Stimulated activated CD4-positive, alpha-beta T cell treated with anti-CD3 and anti-CD28 coated beads, Interleukin-1b, Interleukin-23, amount 100 ng/mL, for 1 hour (primary cell): ENCODE measurements at places on chromosomes 3 and 15.
A peak's percentile ranks its signal among the peaks of the same experiment; 100 is the strongest.

GRCh38 chr15:33678602-33679001 is 289.7 kb upstream of the CHRM5 start:
- no peak for DNase-seq

DNA sequence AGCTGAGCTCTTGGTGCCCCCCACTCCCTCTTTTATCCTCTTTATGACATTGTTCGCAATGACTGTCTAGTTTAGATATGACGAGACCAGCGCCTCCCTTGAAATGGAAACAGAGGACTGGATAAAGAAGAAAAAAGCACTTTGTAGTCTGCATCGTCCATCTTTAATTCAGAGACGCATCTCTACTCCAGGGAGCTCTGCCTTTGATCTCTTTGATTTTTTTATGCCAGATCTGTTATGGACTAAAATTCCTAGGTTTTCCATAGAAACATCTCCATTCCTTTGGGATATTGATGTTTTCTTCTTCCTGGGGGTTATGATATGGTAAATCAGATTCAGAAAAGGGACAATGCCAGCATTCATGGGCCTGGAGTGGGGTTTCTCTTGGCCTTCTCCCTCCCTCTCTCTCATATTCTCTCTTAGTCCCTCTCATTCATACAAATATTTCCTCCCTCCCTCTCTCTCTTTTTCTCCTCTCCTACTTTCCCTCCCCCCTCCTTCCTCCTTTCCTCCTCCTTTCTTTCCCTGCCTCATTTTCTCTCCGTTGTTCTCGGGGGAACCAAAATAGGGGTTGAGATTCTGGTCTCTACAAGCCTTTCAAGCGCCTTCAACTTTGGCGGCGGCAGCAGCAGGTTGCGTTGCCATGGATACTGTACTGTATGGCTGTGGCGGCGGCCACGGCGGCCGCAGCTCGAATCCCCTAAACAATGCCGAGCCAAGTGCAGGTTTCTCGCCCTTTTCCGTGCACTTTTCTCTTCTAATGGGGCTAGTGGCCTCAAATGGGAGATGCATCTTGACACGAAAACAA is 45.5 kb downstream of the ZIC4 start:
- DNase-seq, result no peak

DNA sequence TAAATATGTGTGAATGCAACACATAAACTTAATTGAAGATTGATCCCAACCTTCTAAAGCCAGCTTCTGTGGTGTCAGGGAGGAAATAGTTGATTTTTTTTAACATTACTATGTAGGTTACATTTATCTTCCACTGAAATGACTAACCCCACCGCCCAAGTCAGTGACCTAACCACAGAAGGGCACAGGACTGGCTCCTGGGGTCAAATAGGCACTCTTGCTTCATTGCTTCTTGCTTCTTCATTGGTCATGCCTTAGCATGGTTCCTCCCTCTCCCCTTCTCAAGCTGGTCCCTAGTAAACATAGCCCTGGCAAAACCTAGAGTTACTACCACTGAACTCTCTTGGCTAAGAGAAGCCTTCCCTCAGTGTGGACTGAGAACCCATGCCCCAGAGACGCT is 12.3 kb downstream of the EIF1B start:
- no peak for DNase-seq

DNA sequence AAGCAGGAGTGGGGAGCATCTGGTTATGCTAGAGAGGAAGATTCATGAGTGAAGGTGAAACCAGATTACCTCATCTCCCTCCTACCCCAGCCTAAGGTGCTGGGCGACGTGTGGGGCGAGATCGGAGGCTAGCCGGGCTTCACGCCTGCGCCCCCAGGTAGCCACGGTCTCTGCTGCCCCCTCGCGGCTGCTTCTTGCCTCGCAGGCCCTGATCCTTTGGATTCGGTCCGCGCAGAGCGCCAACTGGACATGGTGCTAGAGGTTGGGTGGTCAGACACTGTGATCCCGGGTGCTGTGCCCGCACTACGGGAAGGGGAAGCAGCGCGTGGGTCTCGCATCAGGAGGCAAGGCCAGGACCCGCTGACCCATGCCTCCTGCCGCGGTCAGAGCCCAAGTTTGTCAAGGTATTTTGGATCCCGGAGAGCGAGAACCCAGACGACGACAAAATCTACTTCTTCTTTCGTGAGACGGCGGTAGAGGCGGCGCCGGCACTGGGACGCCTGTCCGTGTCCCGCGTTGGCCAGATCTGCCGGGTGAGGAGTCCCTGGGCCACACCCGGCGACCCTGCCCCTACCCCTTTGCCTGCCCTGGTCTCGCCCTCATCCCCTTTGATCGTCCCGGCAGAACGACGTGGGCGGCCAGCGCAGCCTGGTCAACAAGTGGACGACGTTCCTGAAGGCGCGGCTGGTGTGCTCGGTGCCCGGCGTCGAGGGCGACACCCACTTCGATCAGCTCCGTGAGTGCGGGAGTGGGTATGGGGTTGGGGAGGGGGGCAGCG is 4.2 kb downstream of the SEMA3B start:
- DNase-seq, result peak; percentile 69

DNA sequence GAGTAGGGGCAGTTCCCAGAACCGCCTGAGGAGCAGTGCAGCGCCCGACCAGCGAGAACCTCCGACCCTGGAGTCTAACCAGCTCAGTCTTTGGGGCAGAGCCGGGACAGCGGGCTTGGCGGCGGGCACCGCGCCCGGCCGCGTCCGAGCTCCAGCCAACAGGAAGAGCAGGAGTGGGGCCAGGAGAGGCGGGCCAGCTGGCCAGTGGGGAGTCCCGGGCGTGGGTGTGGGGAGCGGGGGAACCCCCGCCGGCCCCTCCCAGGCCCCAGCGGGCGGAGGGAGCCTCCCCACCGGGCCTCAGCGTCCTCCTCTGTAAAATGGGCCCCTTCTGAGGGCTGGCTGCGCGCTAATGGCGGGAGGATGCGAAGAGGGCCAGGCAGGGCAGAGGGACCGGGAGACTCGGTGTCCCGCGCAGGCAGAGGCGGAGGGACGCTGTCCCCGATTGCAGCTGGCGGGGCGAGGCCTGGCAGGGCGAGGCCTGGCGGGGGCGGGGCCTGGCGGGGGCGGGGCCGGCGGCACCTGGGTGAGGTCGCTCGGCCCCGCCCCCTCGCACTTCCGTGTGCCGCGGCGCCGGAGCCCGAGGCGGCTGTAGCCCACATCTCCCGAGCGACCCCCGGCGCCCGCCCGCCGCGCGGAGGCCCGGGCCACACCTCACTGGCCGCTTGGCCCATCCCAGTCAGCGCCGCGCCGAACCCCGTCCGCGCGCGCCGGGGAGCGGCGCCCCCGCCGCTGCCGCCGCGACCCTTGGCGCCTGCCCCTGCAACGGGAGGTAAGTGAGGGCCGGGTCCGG is at the start of gene PRKCD:
Gene PRKCD (plus strand): TSS at position 550 of the 790 bp plus-strand sequence. CDS start 17,214 bp downstream, outside the sequence.
- DNase-seq, result peak; percentile 62

GRCh38 chr3:128100161-128100560 is 23.5 kb downstream of the RUVBL1 start:
- DNase-seq, result no peak

DNA sequence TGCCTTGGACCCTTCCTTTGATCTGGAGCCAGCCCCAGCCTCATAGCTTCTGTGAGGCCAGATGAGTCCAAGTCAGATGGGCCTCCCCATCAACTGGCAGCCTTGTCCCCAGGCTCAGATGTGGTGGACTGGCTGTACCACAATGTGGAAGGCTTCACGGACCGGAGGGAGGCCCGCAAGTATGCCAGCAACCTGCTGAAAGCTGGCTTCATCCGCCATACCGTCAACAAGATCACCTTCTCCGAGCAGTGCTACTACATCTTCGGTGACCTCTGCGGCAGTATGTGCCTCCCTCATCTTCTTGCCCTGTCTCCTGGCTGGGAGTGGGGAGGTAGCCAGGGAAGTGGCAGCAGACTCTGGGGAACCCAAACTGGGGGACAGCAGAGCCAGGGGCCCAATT is 6.9 kb upstream of the AP2M1 start:
- DNase-seq, result no peak

GRCh38 chr3:104610730-104611652 is 755.7 kb upstream of the ALCAM start:
- DNase-seq, result no peak

- no peak for DNase-seq
These were observed 196.8 kb downstream of the STT3B start for GRCh38 chr3:31729573-31729972.

GRCh38 chr15:50687302-50687902 is 805 bp upstream of the TRPM7 start:
- no peak for DNase-seq

- no peak for DNase-seq
These were observed 160.0 kb downstream of the EDEM1 start for GRCh38 chr3:5347486-5347885.

DNA sequence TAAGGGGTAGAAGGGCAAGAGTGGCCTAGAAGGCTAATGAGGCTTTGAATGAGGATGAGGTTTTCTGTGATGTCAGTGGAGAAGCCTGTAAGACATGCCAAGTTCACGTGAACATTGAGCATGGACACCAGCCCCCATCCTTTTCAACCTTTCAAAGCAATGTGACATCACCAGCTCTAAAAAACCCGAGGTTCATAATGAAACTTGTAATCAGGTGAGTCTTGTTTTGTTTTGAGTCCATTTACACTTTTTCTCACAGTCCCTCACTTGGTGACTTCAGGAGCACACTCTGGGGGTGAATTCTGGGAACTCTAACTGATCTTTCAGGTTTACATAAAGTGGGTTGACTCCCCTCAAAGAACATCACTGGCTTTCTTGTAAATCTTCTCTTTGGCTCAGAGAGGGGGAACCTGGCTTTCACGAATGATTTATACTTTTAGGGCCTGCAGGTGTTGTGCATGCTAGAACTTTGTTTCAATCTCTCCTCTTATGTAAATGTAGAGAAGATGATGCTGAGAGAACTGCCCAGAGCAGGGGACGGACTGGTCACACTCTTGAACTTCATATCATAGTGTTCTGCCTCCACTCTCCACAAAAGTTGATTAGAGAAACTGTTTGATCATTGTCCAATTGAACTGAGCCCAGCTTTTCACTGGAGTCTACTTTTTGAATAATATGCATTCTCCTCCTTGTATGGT is 224.7 kb upstream of the SATB1 start:
- DNase-seq, result peak; percentile 5

DNA sequence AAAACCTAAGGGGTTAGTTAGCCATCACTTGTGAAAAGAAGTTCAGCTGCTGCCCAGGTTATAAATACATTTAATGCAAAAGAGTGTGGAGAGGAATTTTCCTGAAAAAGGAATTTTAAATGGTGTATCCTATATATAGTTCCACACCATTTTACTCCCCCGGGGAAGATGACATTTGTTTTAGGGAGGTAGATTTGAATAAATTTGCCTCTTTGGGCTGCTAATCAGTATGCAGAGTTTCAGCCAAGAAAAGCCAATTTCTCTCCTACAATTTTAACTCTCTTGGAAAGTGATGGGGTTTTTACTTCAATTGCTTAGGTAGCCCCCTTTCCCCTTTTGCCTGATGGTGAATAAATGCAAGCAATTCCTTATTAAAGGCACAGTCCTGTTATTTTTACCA is 161.2 kb downstream of the OTOL1 start:
- no peak for DNase-seq

DNA sequence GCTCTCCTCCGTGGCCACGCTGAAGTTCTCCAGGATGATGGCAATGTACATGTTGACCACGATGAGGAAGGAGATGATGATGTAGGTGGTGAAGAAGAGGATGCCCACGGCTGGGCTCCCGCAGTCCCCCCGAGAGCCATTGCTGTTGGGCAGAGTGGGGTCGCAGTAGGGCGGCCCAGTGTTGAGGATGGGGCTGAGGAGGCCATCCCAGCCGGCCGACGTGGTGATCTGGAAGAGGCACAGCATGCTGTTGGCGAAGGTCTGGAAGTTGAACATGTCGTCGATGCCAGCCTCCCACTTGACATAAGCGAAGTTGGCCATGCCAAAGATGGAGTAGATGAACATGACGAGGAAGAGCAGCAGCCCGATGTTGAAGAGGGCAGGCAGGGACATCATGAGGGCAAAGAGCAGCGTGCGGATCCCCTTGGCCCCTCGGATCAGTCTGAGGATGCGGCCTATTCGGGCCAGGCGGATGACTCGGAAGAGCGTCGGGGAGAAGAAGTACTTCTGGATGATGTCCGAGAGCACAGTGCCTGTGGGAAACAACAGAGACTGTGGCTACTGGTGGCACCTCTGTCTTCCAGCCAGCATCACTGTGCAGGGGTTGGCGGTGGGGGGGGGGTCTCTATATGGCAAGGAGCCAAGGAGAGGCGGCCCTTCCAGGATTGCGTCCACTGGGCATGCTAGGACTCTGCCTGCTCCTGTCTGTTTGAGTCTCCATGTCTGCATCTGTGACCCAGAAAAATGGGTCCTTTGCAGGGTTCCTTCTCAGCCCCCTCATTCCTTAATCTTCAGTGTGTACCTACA is 55.1 kb downstream of the EXOG start:
- no peak for DNase-seq

DNA sequence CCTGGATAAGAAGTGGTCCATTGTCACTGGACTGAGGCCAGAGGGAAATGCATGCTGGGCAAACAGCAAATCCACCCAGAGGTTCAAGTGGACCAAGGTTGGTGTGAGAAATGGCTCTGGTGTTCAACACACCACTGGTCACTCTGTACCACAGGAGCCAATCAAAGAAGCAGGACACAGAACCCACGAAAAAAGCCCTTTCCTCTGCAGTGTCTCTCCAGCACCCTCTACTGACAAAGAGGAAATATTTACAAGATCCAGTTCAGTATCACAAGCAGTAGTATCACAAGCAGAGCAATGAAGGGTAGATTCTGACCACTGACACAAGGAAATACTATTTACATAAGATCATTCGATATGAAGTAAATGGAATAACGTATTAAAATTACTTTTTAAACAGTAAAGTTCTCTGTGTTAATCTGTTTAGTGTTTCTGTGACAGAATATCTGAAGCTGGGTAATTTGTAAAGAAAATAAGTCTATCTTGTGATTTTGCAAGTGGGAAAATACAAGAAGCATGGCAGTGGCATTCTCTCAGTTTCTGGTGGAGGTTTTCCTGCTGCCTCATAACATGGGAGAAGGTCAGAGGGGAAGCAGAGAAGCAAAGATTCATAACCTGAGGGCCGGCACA is 390.7 kb downstream of the EFHB start:
- no peak for DNase-seq

- no peak for DNase-seq
These were observed 6.3 kb downstream of the CDIN1 start for GRCh38 chr15:36585774-36586173.
